ENCODE measurements at places on chromosomes 2 and 18. TPM values are rescaled to one million over a fixed set of nuclear protein-coding genes. Genes with fewer than 3 reads are reported as not detected.

- no peak for DNase-seq
Observed at GRCh38 chr18:24659827-24660720, 199.6 kb downstream of the HRH4 start.

- DNase-seq: no peak
Observed at GRCh38 chr2:188517549-188518215, 226.0 kb downstream of the GULP1 start.

DNA sequence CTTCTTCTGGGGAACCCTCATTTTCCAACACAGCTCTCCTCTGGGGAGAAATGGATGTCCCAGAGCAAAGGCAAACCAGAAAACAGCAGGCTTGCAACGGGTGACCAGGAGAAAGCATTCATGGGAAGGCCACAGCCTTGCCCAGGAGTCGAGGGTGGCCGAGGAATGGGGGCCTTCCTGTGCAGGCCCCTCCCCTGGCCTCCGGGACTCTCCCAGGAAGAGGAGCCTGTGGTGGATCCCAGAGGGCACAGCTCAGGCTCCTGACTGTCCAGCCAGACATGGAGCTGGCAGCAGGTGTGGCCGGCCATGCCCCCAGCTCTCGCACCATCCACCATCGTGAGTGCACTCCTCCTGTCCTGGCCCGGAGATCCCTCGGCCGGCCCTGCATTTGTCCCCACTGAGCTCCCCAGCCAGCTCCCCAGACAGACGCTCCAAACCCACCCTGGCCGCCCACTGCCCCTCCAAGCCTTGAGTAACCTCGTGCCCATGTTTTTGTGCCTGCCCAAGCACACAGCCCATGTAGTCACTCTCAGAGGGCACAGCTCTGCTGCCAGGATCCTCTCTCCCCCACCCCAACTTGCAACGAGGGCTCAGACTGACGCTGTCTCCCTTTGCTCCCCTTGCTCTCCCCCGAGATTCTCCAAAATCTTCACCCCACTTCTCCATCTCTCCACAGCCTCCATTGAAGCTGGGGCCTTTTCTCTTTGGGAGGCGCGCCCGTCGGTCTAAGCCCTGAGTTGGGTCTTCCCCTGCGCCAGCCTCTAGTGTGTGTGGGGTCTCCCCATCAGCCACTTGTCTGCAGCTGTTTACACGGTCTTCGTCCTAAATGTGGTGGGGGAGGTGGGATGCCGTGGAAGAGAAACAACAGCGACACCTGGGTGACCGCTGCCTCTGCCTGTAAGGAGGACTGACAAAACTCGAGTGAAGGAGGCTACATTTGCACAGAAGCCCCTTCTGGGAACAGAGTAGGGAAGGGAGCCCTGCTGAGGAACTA, 9.8 kb downstream of the PRLH start:
- DNase-seq: no peak

The REG1B gene
- not detected for total RNA-seq

GRCh38 chr2:225379856-225380255, 19.7 kb upstream of the NYAP2 start:
- no peak for DNase-seq

DNA sequence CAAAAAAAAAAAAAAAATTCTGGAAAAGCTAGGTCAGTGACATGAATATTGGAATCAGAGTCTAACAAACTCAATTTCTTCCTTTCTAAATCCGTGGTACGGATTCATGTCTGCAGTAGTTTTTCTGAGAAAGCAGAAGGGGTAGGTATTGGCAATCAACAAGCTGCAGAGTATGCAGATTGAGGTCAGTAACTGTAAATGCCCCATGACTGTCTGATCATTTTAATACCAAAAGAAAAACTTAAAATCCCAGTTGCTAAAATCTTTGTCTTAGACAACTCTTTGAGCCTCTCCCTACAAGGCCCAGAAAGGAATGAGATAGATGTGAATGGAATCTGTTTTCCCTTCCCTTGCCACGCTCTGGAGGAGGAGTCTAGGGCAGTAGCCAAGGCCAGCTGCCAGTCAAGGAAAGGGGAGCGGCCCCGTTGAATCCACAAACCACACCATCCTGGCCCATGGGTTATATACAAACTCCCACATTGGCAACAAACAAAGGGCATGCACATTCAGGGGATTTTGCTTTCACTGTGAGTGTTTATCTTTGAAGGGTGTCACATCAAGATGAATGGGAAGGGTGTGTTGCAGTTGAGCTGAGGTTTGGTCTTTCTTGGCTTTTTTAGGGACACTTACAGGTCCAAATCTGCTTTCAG, 6.1 kb upstream of the CASP8 start:
- no peak for DNase-seq

- DNase-seq: no peak
Observed at GRCh38 chr2:117199511-117199910, 615.0 kb upstream of the DDX18 start.

GRCh38 chr2:289362-290089, 1.6 kb upstream of the ALKAL2 start:
- peak; percentile 49 for DNase-seq

DNA sequence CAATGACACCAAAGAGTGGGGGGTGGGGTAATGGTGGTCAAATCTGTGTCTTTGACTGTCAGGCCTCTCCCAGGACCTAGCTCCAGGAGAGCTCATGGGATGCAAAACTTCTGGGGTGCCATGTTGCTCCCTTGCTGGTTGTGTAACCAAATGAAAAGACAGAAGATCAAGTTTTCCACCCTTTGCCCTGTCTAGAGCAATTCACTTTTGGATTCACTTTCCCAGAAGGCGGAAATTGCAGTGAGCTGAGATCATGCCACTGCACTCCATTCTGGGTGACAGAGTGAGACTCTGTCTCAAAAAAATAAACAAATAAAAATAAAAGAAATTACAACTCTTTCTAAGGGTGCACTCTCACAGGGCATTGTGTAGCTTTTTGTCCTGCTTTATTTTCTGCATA, 34.9 kb upstream of the PLA2R1 start:
- DNase-seq: no peak

The HAAO gene
- total RNA-seq: 17.4 TPM

DNA sequence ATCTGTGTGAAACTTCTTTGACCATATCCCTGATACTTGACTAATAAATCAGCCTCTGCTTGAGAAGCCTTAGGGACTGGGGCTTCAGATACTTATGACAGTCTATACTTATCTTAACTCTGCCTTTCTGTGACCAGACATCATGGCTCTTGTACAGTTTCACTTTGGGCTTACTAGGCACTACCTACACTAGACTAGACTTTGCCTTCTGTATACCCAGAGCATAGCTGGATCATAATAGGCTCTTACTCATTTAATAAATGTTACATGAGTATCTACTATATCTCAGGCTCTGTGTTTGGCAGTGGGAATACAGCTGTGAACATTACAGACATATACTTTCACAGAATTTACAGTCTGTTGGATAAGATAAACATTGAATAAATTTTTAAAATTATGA, 9.0 kb downstream of the UGP2 start:
- DNase-seq: no peak

The ABCB11 gene
- total RNA-seq: 43.5 TPM

The PSTPIP2 gene
- total RNA-seq: 12.8 TPM

The MTCL1 gene
- 5.4 TPM for total RNA-seq

The MAP3K19 gene
- not detected for total RNA-seq

- DNase-seq: no peak
Observed at GRCh38 chr2:50215736-50216135, 816.2 kb downstream of the NRXN1 start.
